ENCODE measurements at places on chromosomes 11 and 22. TPM values are rescaled to one million over a fixed set of nuclear protein-coding genes. Genes with fewer than 3 reads are reported as not detected.

GRCh38 chr11:79189055-79189454, 251.8 kb downstream of the TENM4 start:
- no peak overlapping the region for H3K27ac ChIP-seq
- no peaks in the 10 kb centered on the region for H3K36me3 ChIP-seq
- H3K4me1 ChIP-seq: no peaks in the 10 kb centered on the region
- H3K27me3 ChIP-seq: no peaks in the 10 kb centered on the region
- no peak for DNase-seq

GRCh38 chr11:20011307-20011951, 148.8 kb downstream of the DBX1 start:
- no peak overlapping the region for H3K27ac ChIP-seq
- no peak overlapping the region for H3K4me3 ChIP-seq
- DNase-seq: no peak
- H3K36me3 ChIP-seq: no peaks in the 10 kb centered on the region
- H3K4me1 ChIP-seq: no peaks in the 10 kb centered on the region
- H3K27me3 ChIP-seq: no peaks in the 10 kb centered on the region

DNA sequence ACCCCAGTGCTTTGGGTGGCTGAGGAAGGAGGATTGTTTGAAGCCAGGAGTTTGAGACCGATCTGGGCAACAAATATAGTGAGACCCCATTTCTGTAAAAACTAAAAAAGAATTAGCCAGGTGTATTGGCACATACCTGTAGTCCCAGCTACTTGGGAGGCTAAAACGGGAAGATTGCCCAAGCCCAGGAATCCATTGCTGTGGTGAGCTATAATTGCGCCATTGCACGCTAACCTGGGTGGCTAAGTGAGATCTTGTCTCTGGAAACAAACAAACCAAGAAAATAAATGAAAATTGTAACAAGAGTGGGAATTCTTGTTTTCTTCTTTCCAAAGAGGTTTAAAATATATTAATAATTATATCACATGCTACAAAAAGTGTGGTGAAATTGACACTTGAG, 52.9 kb downstream of the DEPDC5 start:
- no peaks in the 10 kb centered on the region for H3K4me1 ChIP-seq
- no peak overlapping the region for H3K27ac ChIP-seq
- H3K4me3 ChIP-seq: no peak overlapping the region

- peaks cover 5% of the 10 kb centered on the region for H3K27me3 ChIP-seq
- no peak for DNase-seq
- H3K36me3 ChIP-seq: no peaks in the 10 kb centered on the region
- H3K4me1 ChIP-seq: no peaks in the 10 kb centered on the region
- no peak overlapping the region for H3K27ac ChIP-seq
Measured at GRCh38 chr11:32307913-32308312, 127.4 kb downstream of the WT1 start.

DNA sequence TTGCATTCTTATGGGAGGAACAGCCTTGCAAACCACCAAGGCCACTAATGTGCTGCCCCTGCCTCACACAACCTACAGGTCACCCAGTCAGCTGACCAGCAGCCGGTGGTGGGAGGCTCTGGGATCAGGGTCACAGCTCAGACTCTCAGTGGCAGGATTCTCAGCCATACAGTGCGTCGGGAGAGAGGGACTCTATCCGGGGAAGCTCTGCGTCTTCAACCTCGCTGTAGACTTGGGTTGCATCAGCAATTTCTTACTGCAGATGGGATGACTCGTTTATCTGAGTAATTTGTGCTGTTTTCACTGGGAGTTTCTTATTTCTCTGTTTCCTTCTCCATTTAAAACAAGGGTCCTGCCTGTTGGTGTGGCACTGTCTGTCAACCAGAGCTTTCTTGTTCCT, 257.7 kb downstream of the TBC1D22A start:
- no peak overlapping the region for H3K4me3 ChIP-seq
- no peaks in the 10 kb centered on the region for H3K27me3 ChIP-seq
- H3K36me3 ChIP-seq: no peaks in the 10 kb centered on the region
- DNase-seq: no peak
- H3K27ac ChIP-seq: no peak overlapping the region
- no peaks in the 10 kb centered on the region for H3K4me1 ChIP-seq

GRCh38 chr22:37318364-37319109, 36.2 kb downstream of the CYTH4 start:
- H3K4me1 ChIP-seq: no peaks in the 10 kb centered on the region
- H3K4me3 ChIP-seq: no peak overlapping the region
- DNase-seq: no peak

DNA sequence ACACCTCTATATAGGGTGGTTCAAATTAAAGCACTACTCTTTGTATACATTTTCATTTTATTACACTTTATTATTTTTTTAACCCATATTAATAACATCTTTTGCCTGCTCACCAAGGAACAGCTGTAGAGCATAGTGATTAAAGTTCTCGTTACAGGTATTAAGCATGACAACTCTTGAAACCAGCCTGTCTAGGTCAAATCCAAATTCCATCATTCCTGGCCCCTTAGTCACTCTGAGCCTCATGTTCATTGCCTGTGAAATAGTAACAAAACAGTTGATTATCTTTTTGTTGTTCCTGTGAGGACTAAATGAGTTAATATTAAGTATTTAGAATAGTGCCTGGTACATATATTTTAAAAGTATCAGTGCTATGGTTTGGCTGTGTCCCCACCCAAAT, 334.5 kb downstream of the RAB38 start:
- no peaks in the 10 kb centered on the region for H3K27me3 ChIP-seq
- DNase-seq: no peak
- H3K27ac ChIP-seq: no peak overlapping the region
- H3K4me1 ChIP-seq: no peaks in the 10 kb centered on the region
- no peak overlapping the region for H3K4me3 ChIP-seq

GRCh38 chr11:130299978-130300377, 14.7 kb downstream of the ZBTB44 start:
- peaks cover 4% of the 10 kb centered on the region for H3K4me1 ChIP-seq
- no peak overlapping the region for H3K27ac ChIP-seq
- no peak for DNase-seq
- no peaks in the 10 kb centered on the region for H3K36me3 ChIP-seq
- no peak overlapping the region for H3K4me3 ChIP-seq

DNA sequence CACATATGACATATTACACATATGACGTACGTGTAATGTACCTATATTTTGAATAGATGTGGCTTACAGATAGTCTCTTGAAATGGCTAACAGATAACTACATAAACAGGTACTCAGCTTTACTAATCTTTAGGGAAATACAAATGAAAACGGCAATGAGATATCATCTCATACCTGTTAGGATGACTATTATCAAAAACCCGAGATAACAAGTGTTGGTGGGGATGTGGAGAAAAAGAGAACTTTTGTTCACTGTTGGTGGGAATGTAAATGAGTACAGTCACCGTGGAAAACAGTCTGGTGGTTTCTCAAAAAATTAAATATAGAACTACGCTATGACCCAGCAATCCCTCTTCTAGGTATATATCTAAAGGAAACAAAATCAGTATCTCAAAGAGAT, 247.6 kb downstream of the ETS1 start:
- H3K4me1 ChIP-seq: no peaks in the 10 kb centered on the region
- H3K27ac ChIP-seq: no peak overlapping the region
- no peaks in the 10 kb centered on the region for H3K36me3 ChIP-seq

- no peak overlapping the region for H3K27ac ChIP-seq
- no peaks in the 10 kb centered on the region for H3K27me3 ChIP-seq
- H3K36me3 ChIP-seq: no peaks in the 10 kb centered on the region
- H3K4me1 ChIP-seq: no peaks in the 10 kb centered on the region
- H3K4me3 ChIP-seq: no peak overlapping the region
Measured at GRCh38 chr11:109342261-109342660, 79.7 kb upstream of the C11orf87 start.

DNA sequence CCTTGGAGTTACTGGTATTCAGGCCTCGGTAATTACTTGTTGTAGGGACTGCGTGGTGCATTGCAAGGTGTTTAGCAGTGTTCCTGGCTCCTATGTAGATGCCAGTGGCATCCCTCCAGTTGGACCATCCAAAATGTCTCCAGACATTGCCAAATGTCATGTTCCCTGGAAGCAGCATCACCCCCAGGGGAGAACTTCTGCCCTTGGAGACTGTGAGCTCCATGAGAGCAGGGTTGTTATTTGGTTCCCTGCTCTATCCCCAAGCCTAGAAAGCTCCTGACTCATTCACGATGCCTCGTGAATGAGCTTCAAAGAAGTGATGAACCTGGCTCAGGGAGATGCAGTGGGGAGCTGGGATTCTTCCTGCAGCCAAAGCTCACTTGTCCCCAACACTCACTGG, 4.8 kb upstream of the CD248 start:
- H3K27me3 ChIP-seq: no peaks in the 10 kb centered on the region
- H3K27ac ChIP-seq: no peak overlapping the region
- no peak overlapping the region for H3K4me3 ChIP-seq
- no peak for DNase-seq
- no peaks in the 10 kb centered on the region for H3K4me1 ChIP-seq

DNA sequence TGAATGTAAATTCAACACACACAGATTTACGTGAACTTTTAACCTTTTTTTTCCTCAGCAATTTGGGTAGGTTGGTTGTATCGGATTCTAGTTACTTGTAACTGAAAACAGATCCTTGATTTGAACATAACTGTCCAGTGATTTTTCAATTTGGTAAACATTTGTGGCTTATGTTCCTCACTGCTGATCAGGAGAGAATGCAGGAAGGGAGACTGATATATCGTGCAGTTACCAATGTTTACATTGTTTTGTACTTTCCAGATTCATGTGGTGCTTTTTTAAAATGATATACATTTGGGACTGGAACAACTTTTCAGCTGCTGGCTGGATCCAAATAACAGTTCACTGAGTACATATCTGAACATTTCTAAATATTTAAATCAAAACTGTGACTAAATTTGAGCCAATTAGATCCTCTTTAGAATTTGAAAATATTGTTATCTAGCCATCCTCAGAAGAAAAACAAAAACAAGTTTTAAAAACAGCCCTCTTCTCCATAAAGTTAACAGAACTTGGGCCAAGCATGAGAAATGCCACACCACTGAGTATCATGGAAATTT, 84.3 kb upstream of the MTMR2 start:
- H3K36me3 ChIP-seq: no peaks in the 10 kb centered on the region
- no peak overlapping the region for H3K4me3 ChIP-seq
- H3K27ac ChIP-seq: no peak overlapping the region
- no peaks in the 10 kb centered on the region for H3K27me3 ChIP-seq

DNA sequence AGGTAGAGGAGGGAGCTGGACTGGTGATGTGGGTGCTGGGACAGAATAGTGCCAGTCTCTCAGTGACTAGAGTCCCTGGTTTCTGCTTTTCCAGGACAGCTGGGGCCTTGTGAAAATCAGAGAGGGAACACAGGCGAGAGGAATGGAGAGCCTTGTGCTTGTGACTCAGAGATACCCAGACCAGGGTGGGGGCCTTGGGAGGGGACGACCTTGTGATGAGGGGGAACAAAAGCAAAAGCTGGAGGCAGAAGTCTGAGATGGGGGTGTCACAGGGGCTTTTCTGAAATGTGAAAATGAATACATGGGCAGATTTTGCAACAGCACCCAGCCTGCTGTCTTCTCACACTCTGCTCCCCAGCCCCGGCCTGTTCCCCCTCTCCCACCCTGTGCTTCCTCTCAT, 3.4 kb upstream of the NR1H3 start:
- no peak overlapping the region for H3K4me3 ChIP-seq
- no peaks in the 10 kb centered on the region for H3K27me3 ChIP-seq
- DNase-seq: peak; percentile 80
- H3K4me1 ChIP-seq: peaks cover 65% of the 10 kb centered on the region

C11orf86 gene
- total RNA-seq: 0.54 TPM
